OCI-LY7 (cell line): ENCODE measurements at places on chromosomes 7 and 10. TPM values are rescaled to one million over a fixed set of nuclear protein-coding genes. Genes with fewer than 3 reads are reported as not detected.

The GRID1 gene
- 3.1 and 3.7 TPM in 2 replicates for total RNA-seq

DNA sequence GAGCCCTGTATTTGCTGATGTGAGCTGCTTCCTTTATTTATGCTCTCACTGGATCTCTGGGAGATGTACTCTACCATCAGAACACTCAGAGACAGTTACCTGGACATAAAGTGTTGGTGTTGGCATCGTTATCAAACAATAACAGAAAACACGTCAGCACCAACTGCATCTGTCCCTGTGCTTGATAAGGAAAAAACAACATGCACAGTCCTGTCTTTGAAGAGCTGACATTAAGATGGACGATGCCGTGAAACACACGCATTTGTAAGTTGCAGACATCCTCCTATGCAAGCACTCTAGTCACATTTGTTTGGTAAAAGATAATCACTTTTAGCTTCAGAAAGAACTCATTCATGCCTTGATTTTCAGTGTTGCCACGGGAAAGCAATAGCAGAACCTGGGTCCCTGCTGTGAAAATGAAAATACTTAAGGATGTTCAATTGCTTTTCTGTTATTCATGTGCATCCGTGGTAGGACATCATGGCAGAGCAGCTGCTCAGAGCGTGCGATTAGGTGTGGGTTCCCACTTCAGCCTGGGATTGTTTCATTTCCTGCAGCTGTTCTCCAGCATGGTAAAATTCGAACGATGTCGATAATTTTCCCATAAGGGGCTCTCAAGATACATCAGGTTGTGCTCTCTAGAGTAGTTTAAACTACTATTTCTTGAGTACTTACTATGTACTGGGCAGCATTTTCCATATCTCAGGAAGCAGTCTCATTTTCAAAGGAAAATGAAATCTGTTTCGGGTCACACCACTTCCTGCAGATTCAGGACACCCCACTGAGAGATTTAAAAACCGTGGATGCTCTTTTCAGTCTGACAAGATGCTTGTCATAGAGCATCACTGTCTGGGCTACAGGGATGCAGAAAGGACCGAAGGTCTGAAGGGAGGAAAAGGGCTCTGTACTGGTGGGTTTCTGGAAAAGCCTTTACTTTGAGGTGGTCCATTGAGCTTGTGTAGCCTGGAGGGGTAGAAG is 248.7 kb downstream of the CAMK1D start:
- DNase-seq, result no peak

GRCh38 chr10:125607689-125608290 is 75.2 kb downstream of the TEX36 start:
- no peak for DNase-seq

The PLEKHA8 gene
- 27.9 and 31.7 TPM in 2 replicates for total RNA-seq

DNA sequence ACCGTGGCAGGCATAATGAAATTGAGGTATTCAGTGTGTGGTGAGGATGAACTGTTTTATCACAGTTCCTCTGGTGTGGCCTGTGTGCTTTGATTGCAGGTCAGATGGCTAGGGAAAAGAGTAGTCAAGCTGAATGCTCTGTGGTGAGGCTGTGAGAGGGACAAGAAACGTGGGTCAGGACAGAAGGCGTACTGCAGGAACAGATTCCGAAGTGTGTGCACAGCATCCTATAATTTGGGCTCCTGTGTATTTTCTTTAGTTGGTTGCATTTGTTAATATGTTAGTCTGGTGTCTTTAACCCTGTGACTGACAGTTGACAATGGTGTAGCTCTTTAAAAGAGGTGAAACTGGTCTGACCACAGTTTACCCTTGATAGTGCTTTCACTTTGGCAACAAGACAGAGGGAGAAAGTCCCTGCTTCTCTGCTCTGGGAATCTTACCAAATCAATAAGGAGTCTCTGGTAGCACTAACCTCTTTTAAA is 76.5 kb downstream of the AUTS2 start:
- no peak for DNase-seq

The CADPS2 gene
- not detected in 2 replicates for total RNA-seq
